CD4-positive, alpha-beta T cell treated with Interleukin-15 for 4 hours (primary cell): ENCODE measurements at places on chromosomes 7 and 10.

DNA sequence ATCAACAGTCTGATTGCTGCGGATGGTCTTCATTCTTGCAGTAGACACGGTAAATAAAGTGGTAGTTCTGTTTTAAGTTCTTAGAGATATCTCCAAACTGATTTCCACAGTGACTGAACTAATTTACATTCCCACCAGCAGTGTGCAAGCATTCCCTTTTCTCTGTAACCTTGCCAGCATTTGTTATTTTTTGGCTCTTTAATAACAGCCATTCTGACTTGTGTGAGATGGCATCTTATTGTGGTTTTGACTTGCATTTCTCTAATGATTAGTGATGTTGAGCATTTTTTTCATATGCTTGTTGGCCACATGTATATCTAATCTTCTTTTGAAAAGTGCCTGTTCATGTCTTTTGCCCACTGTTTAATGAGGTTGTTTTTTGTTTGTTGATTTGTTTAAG is 30.2 kb upstream of the CXCL12 start:
- no peak for DNase-seq

GRCh38 chr7:604001-604883 is 84.6 kb upstream of the PDGFA start:
- DNase-seq: peak; percentile 96

- DNase-seq: no peak
These were observed 612 bp downstream of the SNX8 start for GRCh38 chr7:2313450-2314208.

GRCh38 chr10:70992436-70992835 is 104.1 kb upstream of the PCBD1 start:
- no peak for DNase-seq

DNA sequence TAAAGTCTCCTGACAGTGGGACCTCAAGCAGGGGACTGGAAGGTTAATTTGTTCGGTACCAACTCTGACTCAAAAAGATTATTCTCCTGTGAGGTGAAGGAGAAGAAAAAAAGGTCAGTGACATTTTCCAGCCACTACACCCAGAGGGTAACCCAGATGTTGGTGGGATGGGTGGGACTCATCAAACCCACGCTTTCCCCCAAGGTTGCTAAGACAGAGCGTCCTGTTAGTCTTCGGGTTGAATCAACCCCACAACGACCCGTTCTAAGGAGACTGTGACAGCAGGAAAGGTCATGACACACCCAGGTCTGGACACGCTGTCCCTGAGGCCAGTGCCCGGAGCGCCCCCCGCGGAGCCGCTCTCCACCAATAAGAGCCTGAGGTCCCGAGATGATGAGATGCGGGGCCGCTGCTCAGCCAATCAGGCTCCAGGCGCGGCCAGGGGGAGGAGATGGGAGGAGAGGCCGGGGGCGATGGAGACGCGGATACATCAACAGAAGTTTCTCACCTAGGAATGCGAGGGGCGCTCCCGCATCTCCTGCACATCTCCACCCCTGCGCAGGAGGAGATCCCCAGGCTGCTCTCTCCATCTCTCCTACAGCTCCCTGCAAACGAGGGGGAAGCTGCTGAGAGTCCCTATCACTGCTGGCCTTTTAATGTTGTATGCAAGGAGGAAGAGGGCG is at the start of gene WNT16:
Gene WNT16, plus strand, starts transcription at position 493 of the 683 bp plus-strand sequence. CDS start 293 bp downstream, outside the sequence.
- DNase-seq: no peak
